Fibroblast of the conjunctiva (primary cell): ENCODE measurements at places on chromosomes 16 and 17.

DNA sequence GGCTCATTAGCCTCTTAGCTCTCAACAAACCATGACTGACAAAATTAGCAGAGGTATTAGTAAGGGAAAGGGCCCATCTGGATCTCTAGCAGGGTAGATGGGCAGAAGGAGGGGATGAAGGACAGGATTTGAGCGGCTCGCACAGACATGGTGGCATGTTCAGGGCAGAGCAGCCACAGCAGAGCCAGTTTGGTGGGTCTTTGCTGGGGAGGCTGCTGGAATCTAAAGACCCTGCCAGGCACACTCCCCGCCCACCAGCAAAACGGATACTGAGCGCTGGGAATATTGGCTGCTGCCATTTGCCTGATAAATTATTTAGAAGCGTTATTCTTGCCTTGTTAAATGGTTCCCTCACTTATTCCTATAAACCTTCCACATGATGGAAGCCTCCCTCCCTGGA lies 20.7 kb upstream of the NAT9 start:
- DNase-seq = no peak

GRCh38 chr16:66605979-66606751 lies 1.7 kb downstream of the CMTM3 start:
- no peak for DNase-seq

DNA sequence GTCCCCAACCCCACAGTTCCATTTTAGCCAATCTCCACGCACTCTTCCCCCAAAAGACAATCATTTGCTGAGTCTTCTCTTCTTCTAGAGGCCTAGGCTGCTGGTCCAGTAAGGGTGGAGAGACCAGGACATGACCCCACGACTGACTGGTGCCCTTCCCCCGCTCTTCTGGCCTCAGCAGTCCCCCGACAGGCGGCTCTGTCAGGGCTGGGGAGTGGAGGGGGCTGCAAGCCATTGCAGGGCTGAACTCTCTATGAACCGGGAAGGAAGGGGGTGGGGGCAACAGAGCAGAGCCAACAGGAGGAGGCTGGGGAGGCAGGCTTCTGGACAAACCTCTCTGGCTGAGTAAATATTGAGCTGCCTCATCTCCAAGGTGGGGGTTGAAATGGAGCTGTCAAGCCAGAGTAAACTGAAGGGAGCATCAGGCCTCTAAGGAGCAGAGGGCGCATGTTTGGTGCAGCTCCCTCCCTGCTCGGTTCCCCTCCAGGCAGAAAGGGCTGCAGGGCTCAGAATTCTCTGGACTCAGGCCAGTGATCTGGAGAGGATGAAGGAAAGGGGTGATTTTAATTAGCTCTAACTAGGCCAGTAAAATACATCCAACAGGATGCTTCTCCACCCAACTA lies 8.7 kb downstream of the HOXB1 start:
- no peak for DNase-seq

- DNase-seq = no peak
Measured at GRCh38 chr16:67460168-67460567, 20.8 kb downstream of the ATP6V0D1 start.

DNA sequence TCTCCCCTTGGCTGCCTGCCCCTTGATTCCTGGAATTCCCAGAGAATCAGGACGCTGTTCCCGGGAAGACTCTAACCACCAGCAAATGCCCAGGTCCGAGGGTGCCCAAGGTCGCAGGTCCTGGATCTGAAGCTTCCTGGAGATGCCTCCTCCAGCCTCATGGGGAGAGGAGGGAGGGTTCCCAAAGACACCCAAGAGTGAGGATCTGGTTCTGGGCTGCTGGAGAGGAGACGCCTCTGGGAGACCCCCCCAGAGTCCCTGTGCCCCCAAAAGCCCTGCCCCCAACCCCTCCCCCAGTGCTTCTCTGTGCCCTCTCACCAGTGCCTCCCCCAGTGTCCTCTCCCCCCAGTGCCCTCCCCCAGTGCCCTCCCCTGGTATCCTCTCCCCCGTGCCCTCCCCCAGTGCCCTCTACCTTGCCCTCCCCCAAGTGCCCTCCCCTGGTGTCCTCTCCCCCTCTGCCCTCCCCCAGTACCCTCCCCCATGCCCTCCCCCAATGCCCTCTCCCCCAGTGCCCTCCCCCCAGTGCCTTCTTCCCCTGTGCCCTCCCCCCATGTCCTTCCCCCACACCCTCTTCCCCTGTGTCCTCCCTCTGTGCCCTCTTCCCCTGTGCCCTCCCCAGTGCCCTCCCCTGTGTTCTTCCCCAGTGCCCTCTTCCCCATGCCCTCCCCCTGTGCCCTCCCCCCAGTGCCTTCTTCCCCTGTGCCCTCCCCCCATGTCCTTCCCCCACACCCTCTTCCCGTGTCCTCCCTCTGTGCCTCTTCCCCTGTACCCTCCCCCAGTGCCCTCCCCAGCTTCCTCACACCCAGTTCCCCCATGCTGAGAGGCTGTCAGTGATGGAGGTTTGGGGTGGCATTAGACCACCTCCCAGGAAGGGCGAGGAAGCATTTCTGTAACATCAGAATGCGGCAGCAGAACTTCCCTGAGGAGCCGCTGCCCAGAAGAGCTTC lies 6.3 kb upstream of the SECTM1 start:
- no peak for DNase-seq

DNA sequence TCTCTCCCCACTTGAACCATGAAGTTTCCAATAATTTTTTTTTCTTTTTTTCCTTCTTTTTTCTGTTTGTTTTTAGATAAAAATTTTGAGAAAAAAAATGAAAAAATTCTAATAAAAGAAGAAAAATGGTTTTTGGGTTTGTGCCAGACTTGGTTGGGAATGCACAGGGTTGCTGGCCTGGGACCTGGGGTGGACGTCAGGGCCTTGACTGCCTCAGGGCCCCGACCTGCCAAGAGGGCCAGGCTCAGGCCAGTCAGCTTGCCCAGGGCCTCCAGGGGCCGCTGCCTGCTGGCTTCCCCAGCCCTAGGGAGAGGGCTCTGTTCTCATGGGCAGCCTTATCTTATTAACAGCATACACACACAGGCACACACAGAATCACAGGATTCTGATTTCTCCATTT lies 6.5 kb downstream of the TBX6 start:
- no peak for DNase-seq

DNA sequence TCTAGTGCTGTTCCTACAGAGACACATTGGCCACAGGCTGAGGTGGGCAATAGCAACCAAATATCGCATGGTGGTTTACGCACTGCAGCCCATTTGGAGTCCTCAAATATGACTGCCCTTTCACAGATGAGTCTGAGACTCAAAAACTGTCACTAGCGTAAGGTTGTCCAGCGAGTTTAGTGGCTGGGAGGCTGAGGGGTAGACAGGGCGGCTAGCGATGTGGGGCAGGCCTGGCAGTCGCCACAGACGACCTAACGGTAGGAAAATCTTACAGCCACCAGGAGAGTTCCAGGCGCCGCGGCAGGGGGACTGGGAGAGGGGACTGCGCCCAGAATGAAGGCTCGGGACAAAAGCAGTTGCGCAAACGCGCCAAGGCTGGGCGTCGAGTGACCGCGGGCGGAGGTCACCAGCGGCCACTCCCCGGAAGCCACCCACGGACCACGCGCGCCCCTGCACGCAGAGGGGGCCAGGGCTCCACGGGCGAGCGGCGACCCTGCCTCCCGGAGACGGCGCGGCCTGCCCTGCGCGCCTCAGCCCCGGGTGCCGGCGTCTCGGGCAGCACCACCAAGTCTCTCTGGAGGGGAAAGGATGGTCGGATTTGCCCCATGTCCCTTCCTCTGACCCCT lies 699 bp upstream of the MAP1LC3B start:
- no peak for DNase-seq

- DNase-seq = no peak
Measured at GRCh38 chr17:74525781-74526288, 5.4 kb downstream of the CD300LB start.

GRCh38 chr17:1241929-1242328 lies 28.3 kb upstream of the BHLHA9 start:
- peak; percentile 41 for DNase-seq

- DNase-seq = no peak
Measured at GRCh38 chr17:50194934-50195865, 6.2 kb downstream of the COL1A1 start.

- no peak for DNase-seq
Measured at GRCh38 chr16:31157136-31157535, 7.3 kb upstream of the PRSS36 start.

DNA sequence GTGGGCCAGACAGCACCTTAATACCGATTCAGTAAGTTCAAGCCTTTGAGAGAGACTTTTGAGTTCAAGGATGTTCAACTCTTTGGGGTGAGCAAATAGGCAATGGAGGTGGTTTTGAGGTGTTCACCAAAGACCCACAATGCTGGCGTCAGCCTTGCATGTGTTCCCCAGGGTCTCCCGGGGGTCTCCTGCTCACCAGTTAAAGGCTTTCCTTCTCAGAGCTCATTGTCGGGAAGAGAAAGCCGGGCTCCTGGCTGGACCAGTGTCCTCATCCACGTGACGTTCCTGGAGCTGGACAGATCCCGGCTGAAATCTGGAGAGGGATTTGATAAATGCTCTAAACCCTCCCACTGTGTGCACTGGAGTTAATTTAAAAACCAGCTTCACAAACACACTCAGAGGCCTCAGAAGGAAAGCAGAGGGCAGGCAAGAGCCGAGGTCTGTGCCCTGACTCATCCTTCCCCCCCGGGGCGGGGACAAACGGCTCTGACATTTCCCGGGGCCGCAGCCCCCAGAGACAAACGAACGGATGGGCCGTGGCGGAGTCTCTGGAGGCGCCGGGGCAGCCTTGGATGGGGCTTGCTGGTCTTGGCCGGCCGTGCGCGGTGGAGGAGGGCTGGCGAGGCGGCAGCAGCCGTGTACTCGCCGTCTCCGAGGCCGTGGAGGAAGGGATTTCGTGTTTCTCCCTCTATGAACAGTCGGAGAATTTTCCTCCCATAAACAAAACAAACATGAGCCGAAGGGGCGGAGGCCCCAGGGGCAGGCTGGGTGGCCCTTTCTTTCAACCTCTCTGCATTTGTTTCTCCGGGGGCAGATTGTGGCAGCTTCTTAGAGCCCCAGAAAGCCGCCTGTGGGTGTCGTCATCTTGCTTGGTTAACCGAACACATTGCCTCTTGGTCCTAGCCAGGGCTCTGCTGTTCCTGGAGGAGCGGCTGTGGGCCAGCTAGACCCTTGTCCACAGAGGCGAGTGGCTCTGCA lies 94.2 kb downstream of the NTN1 start:
- peak; percentile 48 for DNase-seq

- peak; percentile 64 for DNase-seq
Measured at GRCh38 chr16:81703177-81704155, 75.6 kb upstream of the PLCG2 start.

DNA sequence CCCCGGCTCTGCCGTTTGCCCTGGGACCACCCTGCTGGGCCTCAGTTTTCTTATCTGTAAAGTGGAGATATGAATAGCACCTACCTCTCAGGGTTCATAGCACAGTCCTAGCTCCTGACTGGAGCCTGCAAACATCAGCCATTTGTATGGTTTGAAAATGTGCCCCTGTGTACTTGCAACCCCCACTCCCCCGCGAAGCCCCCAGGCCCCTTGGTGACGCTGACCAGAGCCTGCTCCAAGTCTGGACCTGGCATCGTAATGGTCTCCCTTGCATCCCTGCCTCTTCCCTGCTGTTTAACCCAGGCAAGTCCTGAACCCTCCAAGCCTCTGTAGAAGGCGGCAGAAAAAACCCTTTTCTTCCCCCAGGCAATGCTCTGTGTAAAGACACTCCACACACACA lies 128.0 kb downstream of the IRF8 start:
- no peak for DNase-seq

GRCh38 chr17:28482551-28483199 lies 9.2 kb downstream of the SLC13A2 start:
- no peak for DNase-seq

DNA sequence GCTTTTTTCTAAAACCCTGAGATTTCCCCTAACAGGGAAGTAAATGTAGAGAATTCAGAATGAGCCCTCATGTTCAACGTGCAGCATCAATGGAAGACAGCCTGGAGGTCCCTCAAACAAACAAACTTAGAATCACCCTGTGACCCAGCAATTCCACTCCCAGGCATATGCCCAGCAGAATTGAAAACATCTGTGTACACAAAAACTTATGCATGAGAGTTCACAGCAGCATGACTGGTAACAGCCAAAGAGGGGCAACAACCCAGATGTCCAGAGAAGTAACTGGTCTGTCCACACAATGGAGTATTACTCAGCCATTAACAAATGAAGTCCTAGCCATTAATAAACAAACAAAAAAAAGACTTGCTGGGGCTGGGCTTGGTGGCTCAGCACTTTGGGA lies 252.7 kb downstream of the PARN start:
- peak; percentile 47 for DNase-seq
